ENCODE measurements at places on chromosomes 13 and 19. TPM values are rescaled to one million over a fixed set of nuclear protein-coding genes. Genes with fewer than 3 reads are reported as not detected.

- no peak for DNase-seq
These were observed 430.3 kb downstream of the ZNF536 start for GRCh38 chr19:30802424-30803013.

GRCh38 chr19:42191330-42191729 is 26.1 kb downstream of the DEDD2 start:
- no peak for DNase-seq

- no peak for DNase-seq
These were observed 3.8 kb upstream of the MYPOP start for GRCh38 chr19:45906221-45906620.

- DNase-seq, result no peak
These were observed 10.3 kb downstream of the ADAMTSL5 start for GRCh38 chr19:1502433-1503088.

The KLK2 gene
- under 0.01 TPM for total RNA-seq

All from thymus (tissue), 14 donors.